Pancreas (tissue), 10 donors: ENCODE measurements at places on chromosomes 1 and 21. TPM values are rescaled to one million over a fixed set of nuclear protein-coding genes. Genes with fewer than 3 reads are reported as not detected.

The AMY1A gene
- polyA plus RNA-seq, result not detected

DNA sequence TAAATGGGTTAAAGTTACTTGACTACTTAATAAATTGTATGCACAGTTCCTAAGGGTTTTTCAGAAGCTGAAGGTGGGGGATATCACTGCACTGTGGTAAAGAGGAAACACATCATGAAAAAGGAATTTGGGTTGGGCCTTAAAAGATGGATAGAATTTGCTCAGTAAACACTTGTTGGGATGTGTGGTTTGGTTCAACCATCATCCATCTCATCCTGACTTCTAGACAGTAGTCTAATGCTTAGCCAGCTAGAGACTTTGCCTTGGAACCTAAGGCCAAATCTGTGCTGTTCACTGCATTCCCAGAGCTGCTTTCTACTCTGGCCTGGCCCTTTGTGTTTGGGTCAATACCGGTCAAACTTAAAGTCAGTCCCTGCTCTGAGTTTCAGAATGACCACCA is 30.6 kb downstream of the LY9 start:
- H3K4me3 ChIP-seq, result no peak overlapping the region
- H3K36me3 ChIP-seq, result no peaks in the 10 kb centered on the region
- H3K27ac ChIP-seq, result no peak overlapping the region
- DNase-seq, result no peak
- no peaks in the 10 kb centered on the region for H3K27me3 ChIP-seq
- no peaks in the 10 kb centered on the region for H3K4me1 ChIP-seq

GRCh38 chr1:71780681-71781080 is 501.7 kb downstream of the NEGR1 start:
- peaks cover 7% of the 10 kb centered on the region for H3K4me1 ChIP-seq
- H3K27me3 ChIP-seq, result no peaks in the 10 kb centered on the region

The CACNA1E gene
- 0.02 TPM for polyA plus RNA-seq

DNA sequence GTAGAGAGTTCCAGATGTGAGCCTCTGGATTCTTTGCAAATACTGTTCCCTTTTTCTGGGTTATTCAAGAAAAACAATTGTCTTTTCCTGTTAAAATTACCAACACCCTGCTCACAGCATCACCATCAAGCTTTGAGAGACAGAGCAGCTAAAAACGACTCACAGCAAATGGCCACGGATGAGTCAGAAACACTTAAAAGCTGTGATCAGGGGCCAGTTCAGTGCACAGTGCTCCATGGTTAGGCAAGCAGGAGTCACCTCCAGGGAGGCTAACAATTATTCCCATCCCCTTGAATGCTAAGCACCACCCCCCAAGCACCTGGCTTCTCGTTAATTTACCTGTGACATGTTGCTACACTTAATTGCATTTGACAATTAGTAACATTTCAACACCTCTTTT is 128.4 kb upstream of the CAMK1G start:
- no peak overlapping the region for H3K4me3 ChIP-seq
- no peak overlapping the region for H3K27ac ChIP-seq
- no peaks in the 10 kb centered on the region for H3K4me1 ChIP-seq
- no peaks in the 10 kb centered on the region for H3K36me3 ChIP-seq
- H3K27me3 ChIP-seq, result no peaks in the 10 kb centered on the region

DNA sequence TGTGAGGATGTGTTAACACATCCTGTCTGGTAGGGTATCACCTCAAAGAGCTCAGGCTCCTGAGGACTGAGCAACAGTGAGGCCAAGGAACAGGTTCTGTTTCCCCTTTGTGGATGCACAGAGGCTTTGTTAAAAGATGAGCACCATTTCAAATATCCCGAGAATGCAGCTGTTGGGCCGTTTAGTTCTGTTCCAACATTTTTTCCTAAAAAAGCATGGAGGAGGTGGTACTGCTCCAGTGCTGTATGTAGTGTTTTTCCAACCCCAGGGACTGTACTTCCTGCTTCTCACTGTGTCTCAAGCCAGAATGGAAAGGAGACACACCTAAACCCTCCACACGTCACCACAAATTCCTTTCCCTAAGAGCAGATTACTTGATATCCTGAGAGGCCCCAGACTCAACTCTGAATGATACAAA is 53.8 kb upstream of the BCL10 start:
- H3K36me3 ChIP-seq, result no peaks in the 10 kb centered on the region
- H3K4me3 ChIP-seq, result no peak overlapping the region
- no peak for DNase-seq
- no peak overlapping the region for H3K27ac ChIP-seq
- no peaks in the 10 kb centered on the region for H3K27me3 ChIP-seq

DNA sequence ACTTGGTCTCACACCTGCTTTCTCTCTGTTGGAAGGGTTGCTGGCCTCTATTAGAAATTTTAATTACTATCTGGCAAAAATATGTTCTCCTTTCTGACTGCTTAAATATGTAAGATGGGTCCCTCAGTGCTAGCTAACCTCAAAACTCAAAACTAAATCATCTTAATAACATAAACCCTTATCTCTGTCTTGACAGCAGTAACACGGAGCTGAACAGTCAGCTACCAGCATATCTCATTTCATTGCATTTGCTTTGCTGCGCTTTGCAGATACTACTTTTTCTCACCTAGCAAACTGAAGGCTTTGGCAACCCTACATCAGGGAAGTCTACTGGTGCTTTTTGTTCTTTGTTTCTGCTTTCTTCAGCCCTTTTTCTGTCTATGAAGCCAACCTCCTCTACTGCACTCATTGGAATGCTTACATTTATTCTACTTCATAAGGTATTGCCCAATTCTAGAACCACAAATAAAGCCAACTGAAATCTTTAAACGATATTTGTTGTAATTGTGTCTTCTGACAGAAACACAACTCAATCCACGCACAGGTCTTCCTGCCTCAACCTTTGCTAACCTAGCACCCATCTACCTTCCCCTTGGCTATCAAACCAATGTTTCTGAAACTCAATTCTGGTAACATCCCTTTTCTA is 95.6 kb downstream of the RERE start:
- H3K4me3 ChIP-seq, result no peak overlapping the region
- no peaks in the 10 kb centered on the region for H3K36me3 ChIP-seq
- H3K27me3 ChIP-seq, result no peaks in the 10 kb centered on the region
- H3K27ac ChIP-seq, result no peak overlapping the region
- H3K4me1 ChIP-seq, result peaks cover 13% of the 10 kb centered on the region

GRCh38 chr1:46517010-46517600 is 27.5 kb downstream of the DMBX1 start:
- H3K27ac ChIP-seq, result peak overlapping the region; percentile 37
- H3K36me3 ChIP-seq, result no peaks in the 10 kb centered on the region
- DNase-seq, result peak; percentile 88
- no peaks in the 10 kb centered on the region for H3K4me1 ChIP-seq

DNA sequence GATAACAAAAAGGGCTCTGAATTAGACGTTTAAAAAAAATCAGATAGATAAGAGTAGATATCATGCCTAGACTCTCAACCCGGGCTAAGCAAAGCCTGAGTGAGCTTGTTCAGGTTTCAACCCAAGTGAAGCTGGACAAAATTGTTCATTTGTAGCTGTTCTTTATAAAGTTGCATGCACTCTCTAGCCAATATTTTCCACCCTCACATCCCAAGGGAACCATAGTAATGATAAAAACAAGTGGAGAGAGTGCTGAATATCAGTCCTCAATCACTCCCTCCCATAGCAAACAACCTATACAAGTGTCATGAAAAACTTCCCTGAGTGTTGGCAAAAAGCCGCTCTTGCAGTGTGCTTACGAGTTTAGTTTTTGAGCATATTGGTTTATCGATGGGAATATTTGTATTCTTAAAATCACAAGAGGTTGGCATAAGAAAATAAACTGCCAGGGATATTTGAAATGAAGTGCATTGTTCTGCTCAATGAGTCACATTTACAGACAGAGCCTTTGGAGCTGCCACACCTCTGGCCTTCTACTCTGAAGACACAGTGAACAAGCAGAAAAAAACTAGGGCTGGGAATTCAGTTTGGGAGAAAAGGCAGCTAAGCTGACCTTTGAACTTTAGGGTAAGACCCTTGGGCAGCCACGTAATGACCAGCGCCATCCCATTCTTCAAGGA is 2.2 kb upstream of the CLCA2 start:
- H3K27ac ChIP-seq, result no peak overlapping the region
- H3K4me3 ChIP-seq, result no peak overlapping the region
- H3K4me1 ChIP-seq, result no peaks in the 10 kb centered on the region
- no peak for DNase-seq

GRCh38 chr1:18529714-18530113 is 49.0 kb downstream of the KLHDC7A start:
- H3K4me3 ChIP-seq, result no peak overlapping the region
- DNase-seq, result no peak
- no peak overlapping the region for H3K27ac ChIP-seq
- no peaks in the 10 kb centered on the region for H3K4me1 ChIP-seq
- no peaks in the 10 kb centered on the region for H3K36me3 ChIP-seq
- no peaks in the 10 kb centered on the region for H3K27me3 ChIP-seq

The FAM163A gene
- 0.15 TPM for polyA plus RNA-seq

The ZNF648 gene
- polyA plus RNA-seq, result not detected

- no peaks in the 10 kb centered on the region for H3K36me3 ChIP-seq
- no peak overlapping the region for H3K27ac ChIP-seq
Measured at GRCh38 chr1:9270290-9270883, 22.3 kb upstream of the SPSB1 start.

- no peak overlapping the region for H3K27ac ChIP-seq
- H3K27me3 ChIP-seq, result no peaks in the 10 kb centered on the region
- H3K4me3 ChIP-seq, result no peak overlapping the region
- H3K36me3 ChIP-seq, result no peaks in the 10 kb centered on the region
- H3K4me1 ChIP-seq, result no peaks in the 10 kb centered on the region
Measured at GRCh38 chr21:25188677-25189079, 418.6 kb downstream of the MRPL39 start.

The PM20D1 gene
- polyA plus RNA-seq, result 5.6 TPM

The OR2T11 gene
- polyA plus RNA-seq, result not detected

DNA sequence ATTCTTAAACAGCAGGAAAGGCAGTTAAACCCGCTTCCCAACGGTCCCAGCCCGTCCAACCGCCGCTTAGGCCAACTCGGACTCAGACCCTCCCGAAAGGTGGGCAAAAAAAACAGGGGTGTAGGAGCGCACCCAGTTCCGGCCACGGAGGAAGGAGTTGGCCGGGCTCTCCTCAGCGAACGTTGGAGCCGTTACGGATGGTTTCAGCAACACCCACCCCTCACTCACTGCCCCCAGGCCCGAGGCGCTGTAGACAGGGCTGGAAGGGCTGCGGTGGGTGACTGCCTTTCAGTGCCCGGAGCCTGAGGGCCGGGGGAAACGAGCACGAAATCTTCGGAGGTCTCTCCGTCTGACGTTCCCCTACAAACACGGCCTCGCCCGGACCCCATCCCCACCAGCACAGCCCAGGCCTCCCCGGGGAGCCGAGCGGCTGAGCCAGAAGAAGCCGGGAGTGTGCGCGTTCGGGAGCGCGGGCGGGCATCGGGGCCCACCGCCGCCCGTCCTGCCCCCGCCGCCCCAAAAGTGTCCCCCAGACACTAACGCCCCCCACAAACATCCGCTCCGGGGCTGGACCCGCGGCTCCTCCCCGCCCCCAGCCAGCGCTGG is 1.3 kb downstream of the KDM5B start:
- H3K27me3 ChIP-seq, result no peaks in the 10 kb centered on the region
- peak; percentile 18 for DNase-seq
- no peaks in the 10 kb centered on the region for H3K36me3 ChIP-seq
- peak overlapping the region; percentile 88 for H3K27ac ChIP-seq

- H3K4me3 ChIP-seq, result no peak overlapping the region
- H3K36me3 ChIP-seq, result no peaks in the 10 kb centered on the region
- H3K4me1 ChIP-seq, result no peaks in the 10 kb centered on the region
- H3K27ac ChIP-seq, result no peak overlapping the region
- no peak for DNase-seq
Measured at GRCh38 chr1:241675983-241676382, 23.9 kb downstream of the WDR64 start.

DNA sequence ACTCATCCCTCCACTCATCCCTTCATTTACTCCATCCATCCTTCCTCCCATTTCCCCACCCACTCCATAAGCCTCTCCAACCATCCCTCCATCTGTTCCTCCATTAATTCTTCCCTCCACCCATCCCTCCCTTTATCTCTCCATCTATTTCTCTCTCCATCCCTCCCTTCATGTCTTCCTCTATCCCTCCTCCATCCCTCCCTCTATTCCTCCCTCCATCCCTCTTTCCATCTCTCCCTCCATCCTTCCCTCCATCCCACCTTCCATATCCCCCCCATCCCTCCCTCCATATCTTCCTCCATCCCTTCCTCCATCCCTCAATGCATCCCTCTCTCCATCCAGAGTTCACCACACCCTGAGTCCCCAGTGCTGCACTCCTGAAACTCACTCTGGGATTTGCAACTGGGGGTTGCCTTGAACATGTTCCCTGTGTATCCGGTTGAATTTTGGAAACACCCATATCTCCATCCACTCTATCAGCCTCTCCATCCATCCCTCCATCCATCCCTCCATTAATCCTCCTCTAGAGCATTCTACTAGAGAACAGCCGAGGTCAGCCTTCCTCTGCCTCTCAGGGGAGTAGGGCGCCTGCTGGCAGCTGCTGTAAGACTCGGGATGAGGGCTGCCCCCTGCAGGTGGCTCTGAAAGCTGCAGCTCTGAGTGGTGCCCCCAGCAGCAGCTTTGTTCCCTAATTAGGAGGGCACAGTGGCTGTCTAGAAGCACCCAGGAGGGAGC is 39.4 kb downstream of the ABCG1 start:
- DNase-seq, result peak; percentile 87
- H3K27ac ChIP-seq, result no peak overlapping the region
- no peaks in the 10 kb centered on the region for H3K36me3 ChIP-seq
- H3K4me3 ChIP-seq, result no peak overlapping the region

The CGN gene
- 63.2 TPM for polyA plus RNA-seq

- H3K4me3 ChIP-seq, result peak overlapping the region; percentile 79
- DNase-seq, result no peak
- H3K4me1 ChIP-seq, result peaks cover 6% of the 10 kb centered on the region
- H3K27me3 ChIP-seq, result no peaks in the 10 kb centered on the region
- H3K36me3 ChIP-seq, result no peaks in the 10 kb centered on the region
Measured at GRCh38 chr21:32413697-32414578, 1.4 kb downstream of the EVA1C start.

The E2F2 gene
- 0.04 TPM for polyA plus RNA-seq

DNA sequence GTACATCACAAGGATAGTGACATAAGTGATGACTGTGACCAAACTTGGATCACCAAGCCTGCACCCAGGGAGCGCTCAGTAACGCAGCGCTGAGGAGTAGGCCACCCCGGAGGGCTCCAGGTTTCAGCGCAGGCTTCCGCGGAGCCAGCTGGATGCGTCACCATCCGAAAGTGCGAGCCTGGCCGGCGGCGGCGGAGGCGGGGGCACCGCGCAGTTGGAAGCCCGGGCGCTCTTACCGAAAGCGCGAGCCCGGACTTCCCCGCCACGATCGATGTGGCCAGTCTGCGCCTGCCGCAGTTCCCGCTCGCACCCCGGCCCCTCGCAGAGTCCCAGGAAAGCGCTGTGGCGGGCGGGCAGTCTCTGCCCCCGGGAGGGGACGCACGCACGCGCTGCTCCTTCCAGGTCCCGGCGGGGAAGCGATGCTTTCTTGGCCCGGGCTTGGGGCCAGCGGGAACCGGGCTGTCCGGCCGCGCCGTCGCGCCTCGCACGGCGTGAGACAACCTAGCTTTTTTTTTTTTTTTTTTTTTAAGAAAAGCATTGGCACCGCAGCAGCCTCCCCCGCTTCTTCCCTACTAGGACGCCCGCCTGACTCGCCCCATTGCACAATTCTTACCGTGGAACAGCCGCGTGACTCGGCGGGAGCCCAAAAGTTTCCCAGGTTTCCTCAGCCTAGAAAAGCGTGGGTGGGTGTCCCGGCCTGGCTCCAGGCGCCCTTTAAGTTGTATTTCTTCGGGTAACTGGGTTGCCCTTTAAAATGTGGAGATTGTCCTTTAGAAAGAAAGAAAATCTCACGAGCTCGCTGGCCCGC is 36.4 kb upstream of the JAK1 start:
- DNase-seq, result peak; percentile 83
- no peaks in the 10 kb centered on the region for H3K36me3 ChIP-seq
- H3K27ac ChIP-seq, result peak overlapping the region; percentile 94
- H3K4me3 ChIP-seq, result peak overlapping the region; percentile 47
- H3K4me1 ChIP-seq, result peaks cover 4% of the 10 kb centered on the region
